ENCODE measurements at places on chromosomes 11 and 22.

DNA sequence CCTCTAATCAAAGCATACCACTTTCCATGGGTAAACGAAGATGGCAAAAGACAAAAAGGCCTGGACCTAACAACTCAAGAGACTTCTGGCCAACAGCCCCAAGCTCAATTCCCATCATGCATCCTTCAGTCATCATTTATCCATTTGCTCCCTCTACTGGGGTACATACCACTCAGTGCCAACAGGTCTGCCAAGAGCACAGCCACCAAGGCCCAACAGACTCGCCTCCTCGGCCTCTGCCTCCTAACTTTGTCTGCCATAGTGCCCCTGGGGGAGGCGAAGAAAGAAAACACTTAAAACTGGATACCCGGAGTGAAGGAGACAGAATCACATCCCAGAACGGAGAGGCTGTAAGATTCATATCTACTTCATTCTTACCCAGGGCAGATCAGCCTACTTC, 1.1 kb downstream of the HYOU1 start:
- DNase-seq, result peak; percentile 32

DNA sequence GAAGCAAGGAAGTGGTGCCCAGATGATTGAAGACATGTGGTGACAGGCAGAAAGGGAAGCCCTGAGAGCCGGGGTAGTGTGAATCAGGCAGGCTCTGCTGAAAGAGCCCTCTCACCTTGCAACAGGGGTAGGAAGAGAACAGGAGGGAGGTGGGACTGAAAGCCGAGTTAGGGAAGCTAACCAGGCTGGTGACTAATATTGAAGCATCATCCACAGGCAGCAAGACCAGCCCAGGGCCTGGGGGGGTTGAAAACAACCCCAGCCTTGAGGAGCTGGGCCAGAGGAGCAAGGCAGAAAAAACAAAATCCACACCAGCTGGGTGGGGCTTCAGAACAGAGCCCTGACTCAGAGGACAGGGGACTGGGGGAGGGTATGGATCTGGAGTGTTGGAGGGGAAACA, 35.0 kb upstream of the CRTAM start:
- peak; percentile 60 for DNase-seq

GRCh38 chr22:37909766-37910165, 3.7 kb downstream of the MICALL1 start:
- DNase-seq, result peak; percentile 39

DNA sequence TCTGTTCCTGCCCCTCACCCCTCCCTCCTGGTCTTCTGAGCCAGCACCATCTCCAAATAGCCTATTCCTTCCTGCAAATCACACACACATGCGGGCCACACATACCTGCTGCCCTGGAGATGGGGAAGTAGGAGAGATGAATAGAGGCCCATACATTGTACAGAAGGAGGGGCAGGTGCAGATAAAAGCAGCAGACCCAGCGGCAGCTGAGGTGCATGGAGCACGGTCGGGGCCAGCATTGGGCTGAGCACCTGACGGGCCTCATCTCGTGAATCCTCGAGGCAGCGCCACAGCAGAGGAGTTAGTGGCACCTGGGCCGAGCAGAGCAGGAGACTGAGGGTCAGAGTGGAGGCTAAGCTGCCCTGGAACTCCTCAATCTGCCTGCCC, 941.8 kb downstream of the BRD1 start:
- DNase-seq, result no peak

DNA sequence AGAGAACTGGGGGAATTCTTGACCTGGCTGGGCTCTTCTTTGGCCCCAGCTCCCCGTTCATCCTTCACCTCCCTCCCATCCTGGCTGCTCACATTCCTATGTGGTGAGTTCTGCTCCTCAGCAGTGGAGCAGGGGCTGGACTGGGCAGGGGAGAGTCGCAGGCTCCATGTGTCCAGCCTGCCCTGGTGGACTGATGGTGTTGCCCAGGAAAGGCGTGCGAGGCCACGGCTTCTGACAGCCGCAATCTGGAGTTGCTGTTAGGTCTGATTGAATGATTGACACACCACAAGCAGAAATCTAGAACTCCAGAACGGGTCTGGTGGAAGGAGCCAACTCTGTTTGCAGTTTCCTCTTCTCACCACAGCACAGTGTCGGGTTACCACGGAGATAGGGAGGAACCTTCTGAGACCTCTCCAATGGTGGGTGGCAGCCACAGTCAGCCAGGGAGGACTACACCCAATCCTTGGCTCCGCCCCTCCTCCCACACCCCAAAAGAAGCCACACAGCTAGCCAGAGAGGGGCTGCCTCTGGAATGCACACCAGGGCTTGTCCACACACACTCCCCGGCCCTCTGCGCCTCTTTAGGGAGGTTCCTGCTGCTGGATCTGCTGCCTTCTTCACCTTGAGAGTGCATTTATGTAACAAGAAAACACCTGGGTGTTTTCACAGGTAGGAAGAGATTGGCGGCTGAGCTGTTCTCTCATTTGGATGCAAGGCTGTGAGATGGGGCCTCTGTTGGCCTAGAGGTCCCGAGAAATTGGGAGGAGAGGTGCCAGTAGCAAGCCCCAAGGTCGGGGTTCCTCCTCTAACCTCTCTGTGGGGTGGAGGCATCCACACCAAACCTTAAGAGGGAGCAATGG, 56.4 kb upstream of the CD44 start:
- peak; percentile 63 for DNase-seq

DNA sequence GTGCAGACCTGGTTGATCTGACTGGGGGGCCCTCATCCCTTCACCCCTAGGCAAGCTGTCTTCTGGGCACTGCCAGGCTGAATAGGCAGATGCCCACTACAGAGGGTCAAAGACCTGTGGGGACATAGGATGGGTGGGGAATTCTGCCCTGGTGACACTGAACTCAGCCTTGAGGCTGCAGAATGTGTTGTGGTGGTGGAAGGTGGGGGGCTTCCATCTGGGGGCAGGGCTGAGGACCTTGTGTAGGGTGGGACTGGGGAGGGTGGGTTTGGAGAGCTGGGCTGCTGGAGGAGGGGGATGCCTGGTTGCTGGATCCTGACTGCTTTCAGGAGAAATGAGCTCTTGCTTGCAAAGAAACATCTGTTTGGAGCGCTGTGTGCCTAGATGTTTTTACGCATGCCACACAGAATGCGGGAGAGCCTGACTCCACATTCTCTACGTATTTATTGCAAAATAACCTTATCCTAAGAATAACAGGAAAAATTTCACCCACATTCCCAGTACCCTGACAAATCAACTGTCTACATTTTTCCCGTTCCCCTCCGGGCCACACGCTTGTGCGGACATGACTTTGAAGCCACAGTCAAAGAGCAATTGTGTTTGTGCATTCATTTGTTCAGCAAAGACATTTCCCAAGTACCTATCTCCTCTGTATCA, 18.3 kb downstream of the SMIM38 start:
- no peak for DNase-seq

GRCh38 chr22:39653787-39654077, 83.2 kb downstream of the CACNA1I start:
- no peak for DNase-seq

DNA sequence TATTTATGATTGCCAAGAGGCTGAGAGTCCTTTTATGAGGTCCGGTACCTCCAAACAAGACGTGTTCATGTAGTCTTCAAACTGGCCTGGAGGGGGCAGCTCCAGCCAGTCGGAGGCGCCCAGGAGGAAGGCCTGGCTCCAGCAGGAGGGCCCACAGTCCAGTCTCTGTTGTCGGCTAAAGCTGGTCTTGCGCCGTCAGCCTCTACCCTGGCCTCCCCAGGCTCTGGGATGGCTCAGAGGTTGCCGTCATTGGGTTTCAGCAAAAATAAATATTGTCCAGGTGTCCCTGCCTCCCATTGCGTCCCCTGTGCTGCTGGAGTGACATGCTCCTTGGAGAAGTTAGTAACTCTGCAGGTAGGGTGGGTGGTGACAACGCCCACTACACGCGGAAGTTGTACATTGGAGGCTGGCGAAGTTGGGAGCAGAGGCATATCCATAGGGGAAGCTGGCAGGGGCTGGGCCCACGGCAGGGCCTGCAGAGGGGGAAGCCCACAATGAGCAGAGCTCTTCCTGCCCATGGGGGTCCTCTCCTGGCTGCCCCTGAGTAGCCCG, 1.0 kb upstream of the SLC25A1 start:
- DNase-seq, result peak; percentile 83

DNA sequence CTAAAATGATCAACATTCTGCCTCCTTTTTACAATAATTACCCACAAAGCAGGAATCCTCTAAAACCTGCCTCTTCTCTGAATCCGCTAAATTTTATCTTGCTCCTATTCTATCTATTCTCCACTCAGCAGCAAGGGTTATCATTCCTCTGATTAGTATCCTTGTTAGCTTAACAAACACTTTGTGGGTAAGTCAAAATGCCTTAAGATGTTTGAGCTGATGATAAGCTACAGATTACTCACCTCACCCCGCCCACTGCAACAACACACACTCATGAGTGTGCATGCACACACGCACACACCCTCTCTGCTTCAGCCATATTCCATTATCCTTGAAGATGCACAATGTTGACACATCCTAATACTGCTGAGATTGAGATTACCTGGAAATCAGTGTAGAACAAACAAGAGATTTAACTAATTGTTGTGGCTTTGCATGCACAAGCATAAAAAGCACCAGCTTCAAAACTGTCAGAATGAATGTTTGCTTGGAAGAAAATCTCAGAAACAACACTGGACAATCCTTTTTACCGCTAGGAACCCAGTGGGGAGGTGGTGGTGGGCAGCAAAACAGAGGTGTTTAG, 130.9 kb downstream of the BBOX1 start:
- no peak for DNase-seq

DNA sequence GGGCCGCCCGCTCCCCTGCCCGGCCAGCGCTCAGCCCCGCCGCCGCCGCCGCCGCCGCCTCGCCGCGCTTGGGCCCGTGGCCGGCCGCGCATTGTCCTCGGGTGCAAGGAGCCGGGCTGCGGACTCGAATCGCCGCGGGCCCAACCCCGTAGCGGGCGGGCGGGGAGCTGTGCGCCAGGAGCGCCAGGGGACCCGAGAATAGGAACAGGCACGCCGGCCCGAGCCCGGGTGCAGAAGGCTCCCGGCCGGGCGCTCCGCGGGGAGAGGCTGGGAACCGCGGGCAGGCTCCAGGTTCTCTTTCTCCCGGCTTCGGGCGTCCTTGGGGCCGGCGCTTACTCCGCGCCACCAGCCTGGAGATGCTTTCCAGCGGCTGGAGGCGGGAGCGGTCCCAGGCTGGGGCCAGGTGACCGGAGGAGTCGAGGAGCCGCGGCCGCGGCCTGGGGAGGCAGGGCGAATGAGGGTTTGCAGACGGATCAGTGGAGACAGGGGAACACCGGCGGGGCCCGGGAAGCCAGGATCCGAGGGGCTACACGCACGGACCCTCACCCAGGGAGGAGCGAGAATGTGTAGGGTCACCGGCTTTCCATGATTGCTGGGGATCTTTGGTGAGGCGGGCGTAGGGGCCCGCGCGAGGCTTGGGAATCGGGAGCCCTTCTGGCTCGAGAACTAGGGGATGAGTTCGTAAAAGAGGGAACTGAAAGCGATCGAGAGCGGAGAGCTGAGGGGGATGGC, 726 bp downstream of the PKNOX2 start:
- DNase-seq, result no peak

GRCh38 chr22:45880716-45881523, 96.0 kb downstream of the WNT7B start:
- no peak for DNase-seq
